ENCODE measurements at places on chromosomes 12 and 14. TPM values are rescaled to one million over a fixed set of nuclear protein-coding genes. Genes with fewer than 3 reads are reported as not detected.

- H3K27me3 ChIP-seq: no peaks in the 10 kb centered on the region
- no peak overlapping the region for H3K27ac ChIP-seq
- H3K36me3 ChIP-seq: no peaks in the 10 kb centered on the region
- DNase-seq: no peak
- H3K4me1 ChIP-seq: no peaks in the 10 kb centered on the region
- H3K4me3 ChIP-seq: no peak overlapping the region
These were observed 13.4 kb downstream of the DDX51 start for GRCh38 chr12:132130690-132131089.

DNA sequence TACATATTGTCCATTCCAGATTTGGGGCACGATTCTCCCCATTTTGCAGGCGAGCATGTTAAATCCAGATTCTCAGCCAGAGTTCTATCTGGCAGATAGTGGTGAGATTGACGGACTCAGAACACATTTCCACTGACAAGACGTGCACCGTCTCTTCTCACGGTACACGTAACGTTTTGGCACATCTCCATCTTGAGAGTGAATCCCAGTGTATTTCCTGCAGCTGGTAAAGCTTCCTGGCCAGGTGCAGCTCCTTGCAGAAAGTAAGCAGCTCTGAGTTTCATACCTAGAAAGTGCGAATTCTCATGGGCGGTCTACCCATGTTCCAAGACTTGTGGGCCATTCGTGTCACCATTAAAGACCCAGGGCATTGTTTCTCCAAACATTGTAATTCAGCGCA lies 102.6 kb downstream of the TSPAN9 start:
- H3K27ac ChIP-seq: no peak overlapping the region
- no peaks in the 10 kb centered on the region for H3K36me3 ChIP-seq
- no peak for DNase-seq
- no peaks in the 10 kb centered on the region for H3K27me3 ChIP-seq
- no peak overlapping the region for H3K4me3 ChIP-seq
- no peaks in the 10 kb centered on the region for H3K4me1 ChIP-seq

DNA sequence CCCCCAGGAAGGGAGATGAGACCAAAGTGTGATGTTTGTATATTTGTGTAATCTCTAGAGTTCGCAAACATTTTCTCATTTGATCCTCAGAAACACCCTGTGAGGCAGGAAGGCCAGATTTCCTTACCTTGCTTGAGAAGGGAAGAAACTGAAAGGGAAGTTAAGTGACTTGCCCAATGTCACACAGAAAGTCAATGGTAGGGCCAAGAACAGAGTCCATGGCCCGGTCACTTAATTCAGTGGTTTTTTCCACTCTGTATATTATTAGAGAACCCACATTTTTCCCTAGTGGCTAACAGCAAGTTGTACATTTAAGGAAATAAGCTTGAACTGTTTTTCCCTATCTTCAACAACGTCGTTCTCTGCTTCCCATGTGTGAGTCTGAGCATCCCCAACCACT lies 25.6 kb upstream of the CHPT1 start:
- no peaks in the 10 kb centered on the region for H3K27me3 ChIP-seq
- H3K4me3 ChIP-seq: no peak overlapping the region
- H3K27ac ChIP-seq: no peak overlapping the region
- no peaks in the 10 kb centered on the region for H3K4me1 ChIP-seq

GRCh38 chr12:96070670-96071279 lies 35.4 kb upstream of the LTA4H start:
- no peak overlapping the region for H3K4me3 ChIP-seq
- no peaks in the 10 kb centered on the region for H3K4me1 ChIP-seq
- no peak for DNase-seq
- H3K27me3 ChIP-seq: no peaks in the 10 kb centered on the region

DNA sequence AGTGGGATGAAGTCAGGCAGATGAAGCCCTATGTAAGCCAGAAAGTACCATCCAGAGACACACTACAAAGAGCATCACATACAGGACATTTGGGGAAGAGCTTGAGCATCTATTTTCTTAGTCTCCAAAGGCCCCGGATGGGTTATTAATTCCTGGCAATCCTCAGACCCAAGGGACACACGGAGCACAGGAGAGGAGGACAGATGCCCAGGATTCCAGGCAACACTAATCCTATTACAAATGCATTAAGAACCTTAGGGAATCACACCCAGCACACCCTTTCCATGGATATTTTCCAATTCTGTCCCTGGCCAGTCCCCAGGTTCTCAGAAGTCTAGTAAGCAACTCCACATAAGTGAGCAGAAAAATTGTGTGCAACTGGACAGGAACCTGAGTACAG lies 65.9 kb downstream of the CMKLR1 start:
- H3K4me1 ChIP-seq: no peaks in the 10 kb centered on the region
- no peak overlapping the region for H3K27ac ChIP-seq

DNA sequence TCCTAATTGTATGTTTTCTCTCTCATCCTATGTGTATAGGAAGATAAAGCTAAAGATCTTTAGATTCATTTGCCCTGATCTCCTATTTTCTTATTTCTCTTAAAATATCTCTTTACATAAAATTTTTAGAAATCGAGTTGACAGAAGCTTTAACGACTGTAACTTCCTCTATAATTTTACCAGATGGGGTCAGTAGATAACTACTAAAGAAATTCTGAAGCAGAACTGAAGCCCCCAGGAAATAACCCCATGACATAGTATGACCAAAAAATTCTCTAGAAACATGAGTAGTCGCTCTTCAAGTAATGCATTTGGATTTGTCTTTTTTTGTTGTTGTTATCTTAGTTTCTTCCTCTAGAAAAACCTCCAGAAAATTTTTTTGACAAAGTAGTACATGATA lies 288.0 kb downstream of the ERC1 start:
- H3K36me3 ChIP-seq: no peaks in the 10 kb centered on the region
- H3K27ac ChIP-seq: no peak overlapping the region
- no peaks in the 10 kb centered on the region for H3K4me1 ChIP-seq
- no peak for DNase-seq

GRCh38 chr12:10497602-10498001 lies 8.1 kb upstream of the EIF2S3B start:
- no peaks in the 10 kb centered on the region for H3K4me1 ChIP-seq
- no peak for DNase-seq
- no peaks in the 10 kb centered on the region for H3K27me3 ChIP-seq
- H3K36me3 ChIP-seq: no peaks in the 10 kb centered on the region

Gene SERPINA1
- total RNA-seq: 86.4 TPM

DNA sequence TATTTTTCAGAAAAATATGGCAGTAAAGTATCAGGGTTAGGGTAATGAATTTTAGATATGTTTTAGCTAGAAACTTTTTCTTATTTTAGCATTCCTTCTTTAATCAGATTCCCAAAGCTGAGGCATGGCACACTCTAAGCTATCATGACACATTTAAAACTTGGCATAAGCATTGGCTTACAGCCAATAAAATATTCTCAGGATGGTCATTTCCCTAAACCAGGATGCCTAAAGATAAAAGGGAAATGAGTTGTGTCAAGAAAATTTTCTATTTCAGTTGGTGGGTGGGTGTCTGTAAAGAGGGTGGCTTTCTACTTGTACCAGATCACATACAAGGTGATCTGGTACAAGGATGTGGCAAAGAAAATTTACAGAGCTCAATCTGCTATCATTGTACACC lies 47.8 kb downstream of the PEBP1 start:
- H3K4me1 ChIP-seq: peaks cover 50% of the 10 kb centered on the region
- no peak for DNase-seq
- H3K27me3 ChIP-seq: no peaks in the 10 kb centered on the region
- no peak overlapping the region for H3K4me3 ChIP-seq
- H3K36me3 ChIP-seq: no peaks in the 10 kb centered on the region

Gene KLRC3
- not detected for total RNA-seq

Gene KLRD1
- total RNA-seq: under 0.01 TPM

GRCh38 chr12:121812320-121812871 lies 8.6 kb downstream of the SETD1B start:
- H3K27ac ChIP-seq: peak overlapping the region; percentile 75
- no peaks in the 10 kb centered on the region for H3K27me3 ChIP-seq
- peak overlapping the region; percentile 63 for H3K4me3 ChIP-seq
- DNase-seq: peak; percentile 84
- H3K36me3 ChIP-seq: peaks cover 29% of the 10 kb centered on the region

Gene NPC2
- total RNA-seq: 130 TPM

DNA sequence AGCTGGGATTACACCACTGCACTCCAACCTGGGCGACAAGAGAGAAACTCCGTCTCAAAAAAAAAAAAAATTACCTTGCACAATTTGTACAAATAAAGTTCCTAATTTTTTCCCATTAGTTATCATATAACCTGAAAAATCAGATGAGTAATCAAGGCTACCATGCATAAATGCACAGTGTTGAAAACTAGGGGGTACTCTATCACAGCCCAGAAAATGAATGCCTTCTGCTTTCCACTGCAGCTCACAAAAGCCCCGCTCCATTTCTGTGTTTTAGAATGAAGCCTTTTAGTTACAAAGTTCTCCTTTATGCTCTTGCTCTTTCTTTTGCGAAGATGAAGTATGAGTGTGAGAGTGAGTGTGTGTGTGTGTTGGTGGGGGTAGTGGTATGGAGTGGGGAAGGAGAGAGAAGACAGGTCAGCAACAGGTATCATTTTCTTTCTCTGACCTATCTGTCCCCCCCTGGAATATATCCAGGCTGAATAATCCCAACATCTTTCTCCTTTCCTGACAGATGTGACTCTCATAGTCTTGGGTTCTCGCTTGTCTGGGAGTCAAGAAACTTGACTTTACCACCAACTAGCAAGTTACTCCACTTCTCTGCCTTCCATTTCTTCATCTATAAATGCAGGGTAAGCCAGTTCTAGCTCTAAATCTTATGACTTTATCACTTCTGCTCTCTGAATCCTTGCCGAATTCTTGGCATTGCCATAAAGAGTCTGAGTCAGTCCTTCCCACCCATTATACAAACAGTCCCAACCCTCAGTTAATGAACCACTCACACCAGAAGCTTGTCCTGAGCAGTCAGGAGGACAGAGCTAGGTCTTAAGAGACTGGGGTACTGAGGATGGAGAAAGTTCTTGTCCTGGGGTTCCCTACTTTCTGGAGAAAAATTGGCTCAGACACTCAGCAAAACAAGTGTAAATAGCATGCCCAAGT lies 16.1 kb downstream of the BIN2 start:
- H3K4me3 ChIP-seq: no peak overlapping the region
- no peaks in the 10 kb centered on the region for H3K4me1 ChIP-seq
- DNase-seq: peak; percentile 25
- H3K27ac ChIP-seq: no peak overlapping the region
- H3K27me3 ChIP-seq: no peaks in the 10 kb centered on the region
- no peaks in the 10 kb centered on the region for H3K36me3 ChIP-seq
